NCI-H2227 treated with DMSO at 0.1 percent for 48 hours (cell line): ENCODE measurements at places on chromosomes 11 and 22.

DNA sequence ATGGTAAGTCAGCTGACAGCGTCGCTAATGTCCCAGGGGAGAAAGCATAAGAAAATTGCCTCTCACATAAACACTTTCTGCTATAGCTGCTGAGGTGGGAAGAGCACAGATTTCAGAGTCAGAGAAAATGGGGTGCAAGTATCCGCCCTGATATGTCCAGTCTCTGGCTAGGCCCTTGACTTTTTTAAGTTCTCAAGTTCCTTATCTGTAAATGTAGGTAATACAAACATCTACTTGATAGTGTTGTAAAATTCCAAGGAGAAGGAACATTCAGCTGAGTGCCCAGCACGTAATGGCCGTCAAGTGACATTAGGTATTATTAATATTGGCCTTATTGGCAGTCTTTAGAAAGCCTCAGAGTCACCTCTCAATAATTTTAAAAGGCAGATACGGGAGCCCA, 143.6 kb downstream of the NTM start:
- DNase-seq: no peak

- no peak for DNase-seq
These were observed 70.8 kb upstream of the PHOX2A start for GRCh38 chr11:72314600-72315392.

- no peak for DNase-seq
These were observed 7.1 kb downstream of the YWHAH start for GRCh38 chr22:31951194-31952093.

GRCh38 chr11:116838321-116839084, 1.1 kb upstream of the APOA1 start:
- DNase-seq: no peak

- DNase-seq: no peak
These were observed 32.9 kb downstream of the TST start for GRCh38 chr22:36986242-36986821.

DNA sequence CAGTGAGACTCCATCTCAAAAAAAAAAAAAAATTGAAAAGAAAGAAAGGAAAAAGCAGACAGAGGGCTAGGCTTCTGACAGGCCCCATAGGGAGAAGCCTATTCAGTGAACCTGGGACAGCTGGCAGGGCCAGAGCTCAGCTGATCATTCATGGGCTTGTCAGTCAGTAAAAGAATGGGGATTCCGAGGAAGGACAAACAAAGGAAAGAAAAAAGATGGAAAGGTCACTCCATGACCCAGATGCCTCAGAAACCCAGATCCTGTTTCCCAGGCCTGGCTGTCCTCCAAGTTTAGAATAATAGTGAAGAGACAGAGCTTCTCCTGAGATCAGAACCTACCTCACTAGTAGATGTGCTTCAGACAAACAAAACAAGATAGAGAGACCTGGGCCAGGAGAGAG, 34.3 kb upstream of the ASPHD2 start:
- peak; percentile 16 for DNase-seq

DNA sequence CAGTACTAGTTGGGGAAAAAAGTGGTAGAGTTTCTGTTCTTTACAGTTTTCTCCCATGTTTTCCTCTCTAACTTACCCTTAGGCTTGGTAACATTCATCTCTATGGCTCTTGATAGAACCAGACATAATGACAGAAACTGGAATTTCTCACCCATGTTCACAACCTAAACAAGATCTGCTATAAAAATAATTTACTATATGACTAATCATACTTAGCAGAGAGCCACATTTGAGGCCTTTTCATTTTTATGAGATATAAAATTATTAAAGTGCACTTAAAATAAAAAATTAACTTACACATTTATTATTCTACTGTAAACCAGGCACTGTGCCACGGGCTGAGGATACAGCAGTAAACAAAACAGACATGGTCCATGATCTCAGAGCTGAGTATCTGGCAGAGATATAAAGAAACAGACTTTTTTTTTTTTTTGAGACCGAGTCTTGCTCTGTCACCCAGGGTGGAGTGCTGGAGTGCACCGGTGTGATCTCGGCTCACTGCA, 98.1 kb downstream of the GAB2 start:
- no peak for DNase-seq

DNA sequence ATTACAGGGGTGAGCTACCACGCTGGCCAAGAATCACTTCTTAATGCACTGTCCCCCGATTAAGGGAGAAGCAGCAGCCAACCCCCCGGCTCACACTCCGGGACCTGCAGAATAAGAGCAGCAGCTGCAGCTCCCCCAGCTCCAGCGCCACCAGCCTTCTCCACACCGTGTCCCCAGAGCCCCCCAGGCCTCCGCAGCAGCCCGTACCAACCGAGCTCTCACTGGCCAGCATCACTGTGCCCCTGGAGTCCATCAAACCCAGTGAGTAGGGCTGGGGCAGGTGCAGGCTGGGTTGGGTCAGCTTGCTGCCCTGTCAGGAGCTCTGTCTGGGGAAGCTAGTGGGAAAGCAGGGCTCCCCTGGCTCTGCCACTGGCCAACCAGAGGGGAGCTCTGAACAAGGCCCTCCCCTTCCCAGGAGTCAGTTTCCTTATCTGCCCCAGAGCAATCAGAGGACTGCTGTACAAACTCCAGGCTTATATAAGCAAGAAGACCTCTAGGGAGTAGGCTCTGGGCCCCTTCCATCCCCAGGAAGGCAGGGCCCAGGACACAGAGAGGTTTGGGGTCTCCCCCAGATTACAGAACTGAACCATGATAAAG, 8.5 kb upstream of the SH3BP1 start:
- no peak for DNase-seq

DNA sequence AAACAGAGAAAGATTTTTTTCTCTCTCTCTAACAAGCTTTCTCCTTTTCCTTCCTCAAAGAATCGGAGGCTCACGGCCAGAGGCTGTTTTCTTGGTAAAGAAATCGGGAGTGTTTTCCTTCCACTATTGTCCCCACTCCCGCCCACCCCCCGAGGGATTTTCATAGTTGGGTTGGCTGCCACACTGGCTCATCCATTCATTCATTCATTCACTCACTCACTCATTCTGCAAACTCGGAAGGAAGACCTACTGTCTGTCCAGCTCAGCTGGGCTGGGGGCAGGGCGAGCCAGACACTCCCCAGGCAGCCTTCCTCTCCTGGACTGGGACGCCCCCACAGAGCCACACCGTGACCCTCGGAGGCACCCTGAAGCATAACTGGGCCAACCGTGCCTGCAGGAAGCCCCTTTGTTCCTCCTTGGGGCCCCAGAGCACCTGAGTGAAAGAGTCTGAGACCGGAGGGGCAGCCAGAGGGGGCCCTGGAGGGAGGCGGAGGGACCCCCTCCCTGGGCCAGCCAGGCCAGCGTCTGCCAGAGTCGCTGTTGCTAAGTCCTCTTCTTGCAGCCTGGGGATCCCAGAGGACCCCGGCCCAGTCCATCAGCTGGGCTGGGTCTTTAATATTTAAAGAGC, 17.0 kb downstream of the CDKN1C start:
- no peak for DNase-seq

GRCh38 chr22:19891317-19892256, 36.9 kb upstream of the GNB1L start:
- DNase-seq: peak; percentile 50

GRCh38 chr11:132094598-132094997, 724.2 kb downstream of the NTM start:
- peak; percentile 69 for DNase-seq

GRCh38 chr22:47190957-47191670, 428.7 kb downstream of the TBC1D22A start:
- DNase-seq: no peak

GRCh38 chr11:5564259-5565019, 16.1 kb upstream of the OR52H1 start:
- DNase-seq: no peak

- DNase-seq: no peak
These were observed 219.3 kb upstream of the UBASH3B start for GRCh38 chr11:122436188-122436555.

GRCh38 chr11:33718440-33718839, 17.8 kb downstream of the CD59 start:
- DNase-seq: no peak

- no peak for DNase-seq
These were observed 100.1 kb upstream of the BID start for GRCh38 chr22:17874231-17874905.

GRCh38 chr22:35622191-35622913, 5.2 kb upstream of the MB start:
- no peak for DNase-seq

GRCh38 chr22:17906978-17907747, 117.2 kb downstream of the MICAL3 start:
- DNase-seq: no peak

DNA sequence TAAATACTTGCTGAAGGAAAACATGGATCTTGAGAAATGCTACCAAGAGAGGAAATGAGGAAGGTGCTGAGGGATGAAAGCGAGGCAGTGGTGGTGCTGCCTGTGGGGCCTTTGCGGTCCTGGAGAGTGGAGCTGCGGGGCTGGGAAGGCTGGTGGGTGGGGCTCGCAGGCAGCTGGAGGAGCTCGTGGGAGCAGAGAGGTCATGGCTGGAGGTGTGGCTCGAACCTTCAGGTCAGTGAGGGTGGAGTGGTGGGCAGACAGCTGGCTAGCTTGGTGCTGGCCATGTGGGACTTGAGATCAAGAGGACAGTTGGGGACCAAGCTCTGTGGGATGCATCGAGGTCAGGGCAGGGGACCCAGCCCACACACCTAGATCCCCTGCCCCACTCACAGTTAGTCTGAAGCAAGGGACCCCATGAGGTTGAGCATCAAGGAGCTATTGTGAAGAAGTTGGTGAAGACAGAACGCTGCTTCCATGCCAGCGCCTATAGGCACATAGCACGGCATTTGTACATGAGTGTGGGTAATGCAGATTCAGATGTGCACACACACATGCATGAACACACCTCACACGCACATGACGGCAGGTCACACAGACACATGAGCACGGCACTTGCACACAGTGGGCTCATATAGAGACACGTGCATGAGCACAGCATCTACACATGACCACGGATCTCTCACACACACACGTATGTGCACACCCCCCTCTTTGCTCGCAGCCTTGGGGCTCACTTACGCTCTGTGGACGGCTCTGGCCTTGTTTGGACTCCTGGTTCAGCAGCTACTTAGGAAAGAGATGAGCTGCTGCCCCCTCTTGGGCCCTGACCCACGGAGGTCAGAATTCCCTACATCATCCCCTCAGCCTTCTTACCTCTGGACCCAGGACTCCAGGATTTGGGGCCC, 30.4 kb downstream of the SHANK3 start:
- DNase-seq: no peak

GRCh38 chr11:13923716-13924650, 38.5 kb upstream of the SPON1 start:
- no peak for DNase-seq

DNA sequence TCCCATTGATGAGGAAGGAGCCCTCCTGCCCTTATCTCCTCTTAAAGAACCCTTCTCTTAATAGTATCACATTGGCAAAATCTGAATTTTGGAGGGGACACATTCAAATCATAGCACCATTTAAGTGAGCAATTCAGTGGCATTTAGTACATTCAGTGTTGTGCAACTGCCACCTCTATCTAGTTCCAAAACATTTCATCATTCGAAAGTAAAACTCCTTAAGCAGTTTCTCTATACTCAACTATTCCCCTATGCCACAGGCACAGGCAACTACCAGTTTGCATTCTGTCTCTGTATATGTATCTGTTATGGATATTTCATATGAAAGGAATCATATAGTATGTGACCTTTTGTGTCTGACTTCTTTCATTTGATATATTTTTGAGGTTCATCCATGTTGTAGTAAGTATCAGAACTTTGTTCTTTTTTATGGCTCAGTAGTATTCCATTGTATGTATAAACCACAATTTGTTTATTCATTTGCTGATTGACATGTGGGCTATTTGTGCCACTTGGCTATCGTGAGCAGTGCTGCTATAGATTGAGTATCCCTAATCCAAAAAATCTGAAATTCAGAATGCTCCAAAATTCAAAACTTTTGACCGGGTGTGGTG, 22.9 kb downstream of the FAR1 start:
- DNase-seq: no peak

GRCh38 chr22:19761725-19762567, 1.4 kb downstream of the TBX1 start:
- no peak for DNase-seq

DNA sequence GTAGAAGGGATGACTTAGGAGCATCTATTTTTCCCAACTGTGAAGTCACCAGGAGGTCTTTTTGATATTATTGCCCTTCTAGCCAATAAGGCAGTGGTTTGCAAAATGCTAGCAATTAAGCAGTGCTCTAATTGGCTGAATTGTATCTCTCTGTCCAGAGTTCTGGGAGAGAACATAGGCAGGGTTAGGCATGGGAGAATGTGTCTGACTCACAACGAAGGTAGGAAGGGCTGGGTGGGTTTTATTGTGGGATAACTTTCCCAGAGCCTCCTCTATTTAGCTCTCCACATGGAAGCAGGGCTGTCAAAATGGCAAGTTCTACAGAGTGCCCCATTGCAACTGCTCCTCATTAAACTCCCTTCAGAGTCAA, 415.9 kb upstream of the CADM1 start:
- DNase-seq: no peak

- no peak for DNase-seq
These were observed 15.7 kb downstream of the PIH1D2 start for GRCh38 chr11:112058103-112058502.

DNA sequence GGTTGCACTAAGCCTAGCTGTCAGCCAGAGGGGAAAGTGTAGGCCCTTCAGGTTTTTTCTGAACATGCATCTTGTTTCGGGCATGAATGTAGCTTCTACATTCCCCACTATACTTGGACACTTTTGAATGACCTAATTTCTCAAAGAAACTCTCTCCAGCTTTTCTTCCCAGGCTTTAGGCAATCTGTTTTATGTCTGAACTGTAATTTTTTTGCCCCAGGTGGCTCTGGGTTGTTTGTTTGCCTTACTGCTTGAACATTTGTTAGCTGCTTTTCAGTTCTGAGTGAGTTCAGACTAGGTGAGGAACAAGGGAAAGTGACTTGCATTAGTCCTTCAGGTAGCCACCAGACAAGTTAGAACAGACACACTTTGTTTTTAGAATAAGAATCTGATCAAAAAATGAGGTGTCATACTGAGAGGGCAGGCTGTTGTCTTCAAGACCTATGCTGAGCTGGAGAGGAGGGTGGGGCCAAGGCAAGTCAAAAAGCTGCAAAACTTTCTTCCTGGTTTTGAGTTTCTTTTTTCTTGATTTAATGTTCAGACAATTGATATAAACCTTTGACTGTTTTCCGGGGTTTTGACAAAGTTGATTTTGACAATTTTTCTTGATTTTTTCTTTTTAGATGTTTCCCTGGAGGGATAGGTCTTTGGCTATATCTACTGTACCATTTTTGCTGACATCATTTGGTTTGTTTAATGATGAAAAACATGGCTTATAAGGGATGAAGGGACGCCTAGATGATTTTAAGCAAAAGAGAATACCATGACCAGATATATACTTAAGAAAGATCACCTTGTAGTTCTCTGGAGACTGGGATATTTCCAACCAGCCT, 182.8 kb downstream of the WNT11 start:
- no peak for DNase-seq

DNA sequence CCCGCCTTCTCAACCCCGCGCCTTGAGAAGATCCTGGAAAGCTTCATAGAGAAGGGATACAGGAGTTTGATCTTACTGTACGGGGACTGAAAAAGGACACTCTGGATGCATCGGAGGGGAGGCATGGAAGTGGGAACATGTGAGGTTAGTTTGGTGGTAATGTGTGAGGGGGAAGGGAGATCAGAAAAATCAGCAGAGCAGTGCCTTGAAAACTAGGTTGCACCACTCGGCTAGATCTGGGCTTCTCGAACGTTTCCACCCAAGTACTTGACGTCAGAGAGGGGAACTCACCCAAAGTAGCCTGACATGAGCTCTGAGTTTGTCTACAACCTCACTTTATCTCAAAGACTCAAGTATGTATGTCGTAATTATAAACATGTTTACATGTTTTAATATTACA, 14.5 kb downstream of the USP35 start:
- no peak for DNase-seq

GRCh38 chr11:131682373-131683015, 312.1 kb downstream of the NTM start:
- DNase-seq: no peak
